ENCODE measurements at places on chromosomes 13 and 19. TPM values are rescaled to one million over a fixed set of nuclear protein-coding genes. Genes with fewer than 3 reads are reported as not detected.

The ZNF491 gene
- 3.8 TPM for total RNA-seq

The EFNA2 gene
- 2.9 TPM for total RNA-seq

The IGFL3 gene
- total RNA-seq, result not detected

The PCDH9 gene
- total RNA-seq, result 39.2 TPM

The F10 gene
- 16.6 TPM for total RNA-seq

The ZNF526 gene
- total RNA-seq, result 10.2 TPM

The ZNF358 gene
- total RNA-seq, result 34.9 TPM

The ZNF296 gene
- 0.58 TPM for total RNA-seq

The C19orf38 gene
- 6.4 TPM for total RNA-seq

The ZNF835 gene
- 7.1 TPM for total RNA-seq

The KIR3DL2 gene
- not detected for total RNA-seq

The OLFM4 gene
- 8.1 TPM for total RNA-seq

The ZNF85 gene
- total RNA-seq, result 25.1 TPM

The CYP2A6 gene
- total RNA-seq, result not detected

The GARIN5A gene
- 4.4 TPM for total RNA-seq

The PABPC3 gene
- 0.23 TPM for total RNA-seq

The S1PR4 gene
- total RNA-seq, result 4.8 TPM

The PCDH17 gene
- total RNA-seq, result 32.4 TPM
